ENCODE measurements at places on chromosomes 5 and 9.

DNA sequence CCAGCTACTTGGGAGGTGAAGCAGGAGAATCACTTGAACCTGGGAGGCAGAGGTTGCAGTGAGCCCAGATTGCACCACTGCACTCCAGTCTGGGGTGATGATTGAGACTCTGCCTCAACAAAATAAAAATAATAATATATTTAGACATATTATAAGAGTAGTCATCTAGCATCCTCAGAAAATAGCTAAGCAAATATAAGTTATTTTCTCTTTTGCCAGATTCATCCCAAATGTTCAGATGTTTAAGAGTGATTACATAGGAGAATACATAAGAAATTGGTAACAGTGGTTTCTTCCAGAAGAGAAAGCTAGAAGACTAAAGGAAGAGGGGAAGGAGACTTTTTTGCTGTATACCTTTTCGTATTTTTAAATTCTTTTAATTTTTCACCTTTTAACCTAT, 20.0 kb downstream of the PRKAA1 start:
- no peak for DNase-seq

DNA sequence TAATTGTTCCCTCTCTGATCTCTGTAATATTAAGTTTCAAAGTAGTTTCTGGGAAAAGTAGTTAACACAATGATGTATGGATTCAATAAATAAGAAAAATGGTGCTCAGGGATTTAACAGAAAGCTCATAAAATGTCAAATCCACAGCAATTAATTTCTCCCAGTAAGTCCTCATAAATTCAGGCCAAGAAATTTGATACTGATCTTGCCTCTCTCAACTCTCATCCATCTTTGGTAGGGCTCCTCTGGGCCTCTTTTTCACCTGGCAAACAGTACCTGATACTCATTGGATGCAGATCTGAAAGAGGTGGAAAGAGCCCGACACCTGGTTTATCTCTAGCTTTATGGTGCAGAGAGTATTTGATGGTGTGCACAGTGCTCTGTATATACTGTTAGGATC, 106.1 kb downstream of the STK32A start:
- DNase-seq = no peak

DNA sequence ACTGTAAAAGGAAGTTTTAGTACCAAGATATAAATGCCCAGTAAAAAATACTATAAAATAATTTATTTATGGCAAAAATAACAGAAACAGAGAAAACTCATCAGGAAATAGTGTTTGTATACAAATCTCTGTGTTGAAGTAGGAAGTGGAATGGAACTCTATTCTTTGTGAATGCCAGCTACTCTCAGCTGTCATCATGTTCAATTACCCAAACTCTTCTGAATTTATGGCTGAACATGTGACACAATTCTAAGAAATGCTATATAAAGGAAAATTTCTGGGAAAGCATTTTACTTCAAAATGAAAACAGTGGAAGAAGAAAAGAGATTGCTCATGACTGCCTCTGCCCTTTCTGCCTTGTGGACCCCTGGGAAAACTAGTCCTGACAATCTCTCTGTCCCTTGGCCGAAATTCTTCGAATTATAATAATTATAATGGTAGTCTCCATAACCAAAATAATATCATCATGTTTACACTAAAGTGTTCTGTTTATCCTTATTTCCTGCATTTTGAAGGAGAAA, 522.3 kb upstream of the ST8SIA4 start:
- no peak for DNase-seq

- DNase-seq = no peak
Observed at GRCh38 chr9:76697081-76697480, 67.2 kb upstream of the PCA3 start.

- DNase-seq = no peak
Observed at GRCh38 chr9:107992271-107992670, 502.7 kb upstream of the KLF4 start.

DNA sequence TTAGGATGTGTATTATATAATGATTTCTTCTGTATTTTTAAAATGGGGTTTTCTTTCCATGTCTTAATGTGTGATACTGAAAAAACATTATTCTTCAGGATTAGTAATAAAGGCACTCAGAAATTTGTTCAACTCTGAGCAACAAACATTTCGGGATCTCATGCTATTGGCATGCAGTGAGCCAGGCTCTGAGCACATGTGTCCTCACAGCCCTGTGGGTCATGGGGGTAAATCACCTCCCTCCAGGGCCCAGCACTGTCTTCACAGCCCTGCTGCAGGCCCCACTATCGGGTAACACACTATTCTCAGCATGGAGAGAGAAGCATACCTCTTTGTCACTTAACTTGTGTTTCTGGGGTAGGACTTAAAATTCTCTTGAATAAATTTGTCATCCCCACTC, 14.0 kb downstream of the TMEM174 start:
- no peak for DNase-seq

- DNase-seq = no peak
Observed at GRCh38 chr5:74943905-74944304, 77.7 kb upstream of the FAM169A start.

DNA sequence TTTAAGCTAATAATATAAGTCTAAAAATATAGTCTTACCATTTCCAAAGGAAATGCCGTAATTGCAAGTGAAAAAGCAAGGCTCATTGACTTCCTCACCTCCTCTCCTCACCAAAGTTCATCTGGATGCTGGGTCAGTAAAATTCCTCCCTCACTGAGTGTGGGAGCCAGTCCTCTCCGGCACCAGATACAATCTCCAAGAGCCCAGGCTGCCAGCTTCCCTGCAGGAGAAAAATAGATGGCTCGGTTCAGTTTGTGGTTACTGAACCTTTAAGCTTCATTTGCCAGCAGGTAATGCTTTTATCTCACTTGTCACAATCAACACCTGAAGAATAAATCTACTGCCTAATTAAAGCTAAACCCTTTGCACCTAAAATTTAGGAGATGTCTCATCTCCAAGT, 115.3 kb upstream of the VLDLR start:
- DNase-seq = no peak

Measured in colonic mucosa (tissue), 4 donors.